ENCODE measurements at places on chromosomes 11 and 22.

DNA sequence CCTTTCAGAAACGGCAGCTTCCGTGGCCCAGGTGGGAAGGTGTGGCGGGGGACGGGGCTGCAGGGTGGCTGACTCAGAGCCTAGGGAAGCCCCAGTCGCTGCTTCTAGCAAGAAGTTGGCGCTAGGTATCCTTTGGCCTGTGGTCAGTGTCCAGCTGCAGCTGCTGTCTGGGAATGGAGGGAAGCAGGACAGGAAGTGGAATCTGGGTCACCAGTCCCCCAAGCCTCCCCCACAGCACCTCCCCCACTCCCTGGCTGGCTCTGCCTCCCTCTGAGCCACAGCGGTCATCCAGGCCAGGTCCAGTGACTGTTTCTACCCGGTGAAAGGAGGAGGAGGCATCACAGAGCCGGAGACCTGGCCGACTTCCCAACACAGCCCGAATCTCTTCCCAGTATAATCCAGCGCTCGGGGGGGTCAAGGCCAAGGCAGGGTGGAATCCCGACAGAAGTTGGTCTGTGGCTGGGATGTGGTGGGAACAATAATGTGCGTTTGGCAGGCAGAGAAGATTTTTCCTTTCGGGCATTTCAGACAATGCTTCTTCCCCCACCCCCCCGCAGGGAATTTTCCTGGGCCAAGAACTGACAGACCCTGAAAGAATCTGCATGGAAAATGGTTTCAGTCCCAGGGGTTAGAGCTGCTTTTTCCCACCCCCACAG lies 45.1 kb downstream of the C11orf96 start:
- no peak for DNase-seq

DNA sequence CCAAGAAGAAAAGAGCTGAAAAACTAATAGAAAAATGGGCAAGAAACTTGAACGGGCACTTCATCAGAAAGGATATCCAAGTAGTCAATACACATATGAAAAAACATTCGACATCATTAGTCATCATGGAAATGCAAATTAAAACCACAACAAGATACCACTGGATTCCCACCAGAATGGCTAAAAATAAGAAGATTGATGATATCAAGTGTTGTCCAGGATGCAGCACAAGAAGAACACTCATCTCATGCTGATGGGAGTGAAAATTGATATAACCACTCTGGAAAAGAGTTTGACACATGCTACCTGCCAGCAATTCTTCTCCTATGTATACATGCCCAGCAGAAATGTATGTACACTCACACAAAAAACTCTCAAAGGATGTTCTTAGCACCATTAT lies 26.9 kb upstream of the SCUBE2 start:
- no peak for DNase-seq

GRCh38 chr11:83035070-83035854 lies 36.4 kb downstream of the RAB30 start:
- no peak for DNase-seq

- no peak for DNase-seq
These were observed 138.9 kb downstream of the SPON1 start for GRCh38 chr11:14101388-14101787.

DNA sequence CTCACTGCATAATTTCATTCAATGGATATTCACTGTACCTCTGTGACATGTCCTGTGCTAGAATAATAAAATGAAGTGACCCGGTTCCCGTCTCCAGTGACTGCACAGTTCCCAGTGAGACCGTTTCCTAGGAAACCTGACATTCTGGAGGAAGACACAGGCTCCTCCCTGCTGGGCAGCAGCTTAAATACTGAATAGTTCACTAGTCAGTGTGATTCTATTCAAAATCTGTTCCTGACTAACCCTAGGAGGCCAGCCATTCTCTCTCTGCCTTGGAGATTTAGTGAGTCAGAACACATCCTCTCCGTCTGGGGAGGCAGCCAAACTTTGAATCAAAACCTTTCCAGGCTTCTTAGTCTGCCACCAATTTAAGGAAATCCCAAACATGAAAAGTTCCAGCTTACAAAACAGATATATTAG lies 11.3 kb downstream of the TRIM66 start:
- DNase-seq, result no peak

- DNase-seq, result no peak
These were observed 66.3 kb downstream of the LDLRAD3 start for GRCh38 chr11:36010010-36010740.

DNA sequence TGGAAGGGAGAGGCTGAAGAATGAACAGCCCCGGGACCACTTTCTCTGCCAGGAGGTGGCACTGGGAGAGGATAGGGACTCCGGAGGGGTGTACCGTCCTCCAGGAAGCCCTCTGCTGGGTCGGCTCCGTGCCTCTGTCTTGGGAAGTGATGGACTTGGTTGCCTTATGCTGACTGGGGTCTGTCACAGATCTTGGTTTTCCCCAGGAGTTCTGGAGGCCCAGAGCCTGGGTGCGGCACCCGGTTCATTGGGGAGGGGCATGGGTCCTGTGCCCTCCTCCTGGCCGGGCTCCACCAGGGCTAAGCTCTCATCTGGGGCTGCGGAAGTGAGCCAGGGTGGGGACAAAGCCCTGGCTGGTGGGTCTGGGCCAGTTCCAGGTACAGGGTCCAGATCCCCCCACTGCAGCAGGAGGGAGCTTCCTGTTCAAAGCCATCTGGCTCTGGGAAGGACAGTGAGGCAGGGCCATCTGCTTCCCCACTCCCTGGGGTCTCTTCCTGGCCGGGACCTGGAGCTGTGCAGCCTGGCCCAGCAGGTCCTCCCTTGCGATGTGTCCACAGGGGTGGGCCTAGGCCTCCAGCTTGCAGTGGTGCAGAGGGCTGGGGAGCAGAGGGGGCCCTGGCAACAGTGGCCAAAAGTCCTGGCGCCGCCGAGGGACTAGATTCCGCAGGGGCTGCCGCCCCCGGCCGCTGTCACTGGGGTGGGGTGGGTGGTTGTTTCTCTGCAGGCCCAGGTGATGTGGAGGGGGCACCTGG lies 1.1 kb upstream of the AP2A2 start:
- DNase-seq, result no peak

GRCh38 chr22:27318516-27318915 lies 483.0 kb downstream of the MN1 start:
- no peak for DNase-seq

DNA sequence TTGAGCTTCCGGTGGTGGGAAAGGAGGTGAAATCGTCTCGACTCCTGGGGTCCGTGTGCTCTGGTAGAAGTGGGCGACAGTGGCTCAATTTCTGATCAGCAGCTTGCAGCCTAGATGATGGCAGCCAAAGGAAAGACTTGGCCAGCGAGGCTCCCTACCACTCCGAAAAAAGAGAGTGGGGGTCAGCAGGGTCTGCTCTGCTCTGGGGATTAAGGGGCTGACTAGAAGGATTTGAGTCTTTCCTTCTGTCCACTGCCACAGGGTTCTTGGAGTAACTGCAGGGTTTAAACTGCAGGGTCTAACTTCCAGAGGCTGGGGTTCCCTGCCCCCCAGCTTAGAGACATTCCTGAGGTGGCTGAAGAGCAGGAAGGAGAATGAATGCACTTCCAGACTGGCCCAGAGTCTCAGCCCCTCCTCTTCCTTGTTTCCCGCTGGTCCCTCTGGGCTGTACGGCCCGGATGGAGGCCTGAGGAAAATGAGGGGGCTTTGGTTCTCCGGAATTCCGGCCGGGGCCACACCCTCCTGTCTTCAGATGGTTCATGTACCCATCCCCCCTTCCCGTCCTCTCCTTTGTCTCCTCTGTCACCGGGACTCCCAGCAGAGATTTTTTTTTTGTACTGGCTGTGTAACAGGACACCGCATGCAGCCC lies 907 bp downstream of the SERPINH1 start:
- DNase-seq, result no peak

DNA sequence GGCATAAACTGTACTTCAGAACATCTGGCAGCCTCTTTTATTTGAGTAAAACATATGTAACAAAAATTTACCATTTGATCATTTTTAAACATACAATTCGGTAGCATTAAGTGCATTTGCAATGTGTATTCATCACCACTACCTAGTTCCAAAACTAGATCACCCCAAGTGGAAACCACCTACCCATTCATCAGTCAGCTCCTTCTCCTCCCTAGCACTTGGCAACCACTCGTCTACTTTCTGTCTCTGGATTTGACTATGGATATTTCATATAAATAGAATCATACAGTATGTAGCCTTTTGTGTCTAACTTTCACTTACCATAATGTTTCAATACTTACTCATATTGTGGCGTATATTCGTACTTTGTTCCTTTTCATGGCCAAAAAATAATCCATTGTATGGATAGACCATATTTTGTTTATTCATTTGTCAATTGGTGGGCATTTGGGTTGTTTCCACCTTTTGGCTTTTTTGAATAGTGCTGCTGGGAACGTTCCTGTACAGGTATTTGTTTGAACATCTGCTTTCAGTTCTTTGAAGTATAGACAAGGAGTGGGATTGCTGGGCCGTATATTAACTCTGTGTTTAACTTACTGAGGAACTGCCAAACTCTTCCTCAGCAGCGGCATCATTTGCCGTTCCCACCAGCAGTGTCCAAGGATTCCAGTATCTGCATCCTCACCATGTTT lies 27.2 kb upstream of the ADORA2A start:
- DNase-seq, result no peak

GRCh38 chr11:45166604-45166897 lies 20.1 kb downstream of the PRDM11 start:
- no peak for DNase-seq

DNA sequence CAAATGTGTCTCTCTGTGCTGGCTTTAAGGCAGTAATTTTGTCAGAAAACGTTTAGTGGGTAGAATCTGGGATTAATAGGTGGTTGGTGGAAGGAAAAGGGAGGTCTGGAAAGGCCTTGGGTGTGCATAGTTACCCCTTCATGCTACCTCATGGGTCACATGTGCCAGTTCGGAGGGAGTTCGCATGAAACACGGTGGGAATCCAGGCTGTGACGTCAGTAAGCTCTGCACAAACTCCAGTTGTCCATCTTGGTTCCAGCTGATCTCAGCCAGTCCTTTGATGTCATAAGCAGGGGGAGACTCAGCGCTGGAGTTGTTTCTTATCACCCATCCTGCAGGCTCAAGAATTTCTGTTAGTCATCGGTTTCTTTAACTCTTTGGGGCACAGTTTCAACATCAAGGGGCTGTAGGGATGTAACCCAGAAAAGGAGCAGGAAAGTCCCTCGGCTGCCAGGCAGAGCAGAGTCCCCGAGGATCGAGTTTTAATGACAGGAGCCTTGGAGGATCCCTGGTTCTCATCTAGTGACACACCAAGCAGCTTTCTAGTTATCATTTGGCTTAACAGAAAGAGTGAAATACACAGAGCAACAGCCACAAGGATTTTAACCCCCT lies 28.9 kb downstream of the MOV10L1 start:
- no peak for DNase-seq

DNA sequence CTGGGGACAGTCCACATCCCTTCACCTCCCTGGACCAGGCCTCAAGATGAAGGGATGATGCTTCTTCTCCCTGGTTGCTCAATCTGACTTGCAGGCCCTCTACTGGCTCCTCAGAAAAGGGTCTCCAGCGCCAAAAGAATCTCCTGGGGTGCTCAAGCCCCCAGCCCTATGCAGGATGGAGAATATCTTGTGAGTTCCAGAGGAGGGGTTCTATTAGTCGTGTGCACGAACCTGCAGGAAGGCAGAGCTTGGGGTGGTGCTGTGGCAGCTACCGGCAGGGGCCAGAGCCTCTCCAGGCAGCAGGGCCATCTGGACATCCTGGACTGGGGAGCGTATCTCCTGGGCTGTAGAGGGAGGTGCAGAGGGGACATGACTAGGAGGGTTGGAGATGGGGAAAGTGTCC lies 1339.5 kb downstream of the BRD1 start:
- DNase-seq, result no peak

Data from activated CD4-positive, alpha-beta T cell treated with anti-CD3 and anti-CD28 coated beads, Interleukin-2, amount 50 U/mL, for 4 hours (primary cell).